NCI-H2081 (cell line): ENCODE measurements at places on chromosomes 4 and X.

DNA sequence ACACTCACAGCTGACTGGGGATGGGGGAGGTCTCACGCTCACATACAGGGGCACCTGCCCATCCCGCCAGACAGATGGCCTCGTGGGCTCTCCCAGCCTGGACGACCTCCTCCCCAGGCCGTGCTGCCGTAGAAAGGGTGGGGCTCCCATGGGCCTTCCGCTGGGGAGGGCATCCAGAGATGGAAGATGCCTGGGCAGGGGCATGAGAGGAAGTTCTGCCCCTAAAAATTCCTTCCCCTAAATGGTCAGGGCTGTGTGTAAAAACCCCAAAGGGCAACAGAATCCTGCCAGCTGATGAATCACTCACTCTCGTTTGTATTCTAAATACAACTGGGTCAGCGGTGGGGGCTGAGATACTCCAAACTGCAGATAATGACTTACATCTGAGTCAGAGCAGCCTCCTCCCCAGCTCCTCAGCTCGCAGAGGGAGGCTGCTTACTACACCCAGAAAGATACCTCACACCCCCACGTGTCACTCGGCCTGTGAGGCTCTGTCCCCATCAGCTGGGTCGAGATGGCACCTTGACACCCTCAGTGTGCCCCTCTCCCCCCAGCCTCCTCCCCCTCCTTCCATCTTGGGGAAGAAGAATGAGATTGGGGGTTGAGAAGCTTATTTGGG lies 10.1 kb downstream of the WDR1 start:
- no peak for DNase-seq

- DNase-seq, result no peak
These were observed 887.6 kb downstream of the ADGRL3 start for GRCh38 chr4:62087706-62088105.

GRCh38 chrX:45807572-45808425 lies 607.1 kb upstream of the DIPK2B start:
- no peak for DNase-seq

- no peak for DNase-seq
These were observed 13.6 kb upstream of the MAGED4B start for GRCh38 chrX:52082578-52082977.

DNA sequence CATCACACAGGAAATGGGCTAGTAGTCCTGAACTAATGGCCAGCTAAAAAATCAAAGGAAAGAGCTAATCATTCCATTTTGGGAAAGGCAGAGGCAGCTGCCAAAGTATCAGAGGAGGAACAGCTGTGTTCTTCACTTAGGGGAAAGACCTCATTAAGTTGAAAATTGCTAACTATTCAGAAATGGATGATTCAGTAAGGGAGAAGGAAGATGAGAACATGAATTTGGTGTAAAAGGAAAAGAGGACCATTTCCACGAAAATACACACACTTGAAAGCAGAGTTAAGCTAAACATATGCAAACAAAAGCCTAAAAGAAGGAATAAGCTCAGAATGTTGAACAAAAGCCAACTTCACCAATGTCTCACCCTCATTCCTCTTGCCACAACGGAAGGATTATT lies 90.4 kb downstream of the PCDH19 start:
- DNase-seq, result no peak
